ENCODE measurements at places on chromosomes 7 and 10.
A peak's percentile ranks its signal among the peaks of the same experiment; 100 is the strongest.

DNA sequence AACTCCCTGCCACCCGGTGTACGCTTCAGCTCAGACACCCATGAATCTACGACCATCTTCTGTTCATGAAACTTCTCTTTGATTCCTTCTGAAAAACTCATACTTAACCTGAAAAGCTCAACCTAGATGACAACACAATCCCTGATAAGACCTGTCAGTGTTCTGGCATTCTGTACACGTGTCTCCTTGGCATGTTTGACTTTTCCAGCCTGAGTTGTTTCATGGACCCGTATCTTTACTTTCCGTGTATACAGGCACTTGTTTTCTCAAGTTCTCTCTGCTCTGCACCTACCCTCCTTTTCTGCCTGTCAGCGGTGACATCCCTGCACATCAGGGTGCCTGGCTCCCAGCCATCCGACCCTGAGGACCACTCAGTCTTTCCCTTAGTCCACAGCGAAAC is 103.3 kb downstream of the LARP4B start:
- DNase-seq = no peak

DNA sequence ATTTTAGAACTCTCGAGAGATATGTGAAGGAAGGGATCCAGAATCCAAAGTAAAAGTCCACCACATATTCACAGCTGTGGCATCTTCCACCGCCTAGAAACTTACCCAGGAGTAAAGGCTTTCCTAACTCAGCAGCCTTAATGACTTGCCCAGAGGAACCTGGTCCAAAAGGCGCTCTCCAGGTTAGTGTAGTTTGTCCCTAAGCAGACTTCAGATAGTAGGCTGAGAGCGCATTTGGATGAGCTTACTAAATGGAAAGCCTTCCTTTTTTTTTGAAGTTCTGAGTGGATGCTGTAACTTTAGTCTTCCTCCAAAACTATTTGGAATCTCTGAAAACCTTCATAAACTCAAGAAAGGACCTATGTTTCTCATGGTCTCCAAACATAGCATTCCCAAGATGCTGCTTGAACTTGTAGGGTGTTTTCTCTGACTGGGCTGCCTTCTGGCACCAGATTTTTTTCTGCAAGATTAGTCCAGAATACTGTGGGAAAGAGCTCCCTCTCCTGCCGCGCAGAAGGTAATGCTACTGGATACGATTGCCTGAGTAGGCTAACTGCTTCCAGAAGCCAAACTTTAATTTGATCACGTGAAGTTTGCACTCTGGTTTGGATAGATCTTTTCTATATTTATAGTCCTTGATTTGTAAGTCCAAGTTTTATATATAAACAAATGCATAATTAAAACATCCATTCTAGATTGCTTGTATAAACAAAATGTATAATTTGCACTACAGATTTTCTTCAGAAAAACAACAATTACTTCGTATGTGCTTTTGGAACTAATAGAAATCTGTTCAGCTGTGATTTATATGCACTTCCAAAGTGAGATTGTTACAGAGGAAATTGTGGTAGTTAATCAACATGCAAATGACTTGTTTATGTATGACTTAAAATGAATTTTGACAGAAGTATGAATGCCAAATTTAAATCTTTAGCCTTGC is 19.6 kb upstream of the GPR37 start:
- DNase-seq = peak; percentile 35

- no peak for DNase-seq
Measured at GRCh38 chr7:51019891-51020870, 237.5 kb upstream of the GRB10 start.

DNA sequence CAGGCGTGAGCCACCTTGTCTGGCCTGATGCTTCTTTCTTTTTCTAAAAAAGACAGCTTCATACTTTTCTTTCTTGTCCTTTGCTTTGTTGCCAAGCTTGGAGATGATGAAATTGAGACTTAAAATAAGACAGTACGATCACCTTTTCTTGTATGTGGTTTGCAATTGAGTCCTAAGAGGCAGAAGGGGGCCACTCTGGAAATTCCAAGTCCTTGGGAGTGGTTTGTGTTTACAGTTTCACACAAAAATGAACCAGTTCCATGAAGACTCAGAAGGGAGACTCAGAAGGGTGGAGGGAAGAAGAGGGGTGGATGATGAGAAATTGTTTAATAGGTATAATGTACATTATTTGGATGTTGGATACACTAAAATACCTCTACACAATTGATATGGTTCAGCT is 70.7 kb upstream of the TNS3 start:
- no peak for DNase-seq

- DNase-seq = no peak
Measured at GRCh38 chr10:126059076-126059826, 162.9 kb downstream of the FANK1 start.

Measured in heart left ventricle (tissue), 16 donors.